T1000 (cell line): ENCODE measurements at places on chromosomes 13 and 19.

DNA sequence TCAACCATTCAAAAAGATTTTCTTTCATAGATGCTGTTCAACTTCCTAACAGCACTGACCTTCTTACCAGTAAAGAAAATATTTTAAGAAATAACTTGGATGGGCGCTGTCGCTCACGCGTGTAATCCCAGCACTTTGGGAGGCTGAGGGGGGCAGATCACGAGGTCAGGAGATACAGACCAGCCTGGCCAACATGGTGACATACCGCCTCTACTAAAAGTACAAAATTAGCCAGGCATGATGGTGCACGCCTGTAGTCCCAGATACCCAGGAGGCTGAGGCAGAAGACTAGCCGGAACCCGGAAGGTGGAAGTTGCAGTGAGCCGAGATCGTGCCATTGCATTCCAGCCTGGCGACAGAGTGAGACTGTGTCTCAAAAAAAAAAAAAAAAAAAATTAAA is 865.7 kb upstream of the SLC10A2 start:
- DNase-seq = no peak

GRCh38 chr19:50281491-50281890 is 47.7 kb downstream of the KCNC3 start:
- no peak for DNase-seq

DNA sequence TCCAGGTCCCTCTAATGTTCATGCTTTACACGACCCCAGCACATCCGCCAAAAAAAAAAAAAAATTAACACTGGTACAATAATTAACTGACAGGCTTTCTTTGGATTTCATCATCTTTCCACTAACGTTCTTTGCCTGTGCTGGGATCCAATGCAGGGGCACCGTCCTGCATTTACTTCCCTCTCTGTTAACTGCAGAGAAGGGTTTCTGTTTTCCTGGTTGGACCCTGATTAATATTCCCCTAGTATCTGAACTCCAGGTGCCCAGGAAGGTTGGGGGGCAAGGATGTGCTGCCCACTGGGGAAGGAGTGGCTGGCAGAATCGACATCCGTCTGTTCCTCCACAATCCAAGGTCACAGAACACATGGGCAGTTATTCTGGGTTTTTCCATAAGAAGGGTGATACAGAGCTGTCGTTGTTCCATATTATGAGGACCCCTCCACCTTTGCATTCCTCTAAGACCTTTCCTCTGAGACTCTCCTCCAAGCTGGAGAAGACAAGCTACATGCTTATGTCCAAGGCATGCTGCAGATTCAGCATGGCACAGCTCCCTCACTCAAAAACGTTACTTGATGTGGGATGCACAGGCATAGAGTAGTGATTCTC is 4.5 kb upstream of the LAIR1 start:
- DNase-seq = no peak

DNA sequence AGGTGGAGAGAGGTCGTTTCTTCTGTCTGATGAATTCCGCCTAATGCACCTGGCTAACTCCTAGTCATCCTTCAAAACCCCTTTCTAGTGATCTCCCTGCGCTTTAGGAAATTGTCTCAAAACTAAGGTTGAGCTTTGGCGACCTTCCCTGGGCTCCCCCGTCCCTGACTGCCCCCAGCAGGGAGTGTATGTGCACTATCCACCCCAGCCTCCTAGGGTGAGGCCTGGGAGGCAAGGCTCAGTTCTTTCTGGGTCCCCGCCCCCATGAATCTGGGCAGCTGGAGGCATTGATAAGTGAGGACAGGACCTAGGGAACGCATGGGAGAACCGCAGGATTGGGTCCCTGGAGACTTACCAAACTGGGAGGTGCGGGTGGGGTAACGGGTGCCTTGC is 378 bp downstream of the TLE6 start:
- DNase-seq = no peak
